ENCODE measurements at places on chromosomes 4 and X. TPM values are rescaled to one million over a fixed set of nuclear protein-coding genes. Genes with fewer than 3 reads are reported as not detected.

DNA sequence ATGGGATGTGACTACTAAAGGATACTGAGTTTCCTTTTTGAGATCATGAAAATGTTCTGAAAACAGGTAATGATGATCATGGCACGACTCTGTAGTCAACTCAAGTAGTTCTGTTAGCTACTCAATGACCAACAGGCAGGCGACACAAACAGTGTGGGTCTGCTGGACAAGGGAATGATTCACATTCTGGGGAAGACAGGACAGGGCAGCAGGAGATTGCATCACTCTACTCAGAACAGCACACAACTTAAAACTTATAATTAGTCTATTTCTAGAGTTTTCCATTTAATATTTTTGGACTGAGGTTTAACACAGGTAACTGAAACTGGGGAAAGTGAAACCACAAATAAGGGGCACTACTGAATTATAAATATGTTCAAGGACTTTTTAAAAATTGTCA is 365.2 kb downstream of the PRDM5 start:
- H3K27ac ChIP-seq, result no peak overlapping the region
- H3K4me1 ChIP-seq, result no peaks in the 10 kb centered on the region
- no peak for DNase-seq

DNA sequence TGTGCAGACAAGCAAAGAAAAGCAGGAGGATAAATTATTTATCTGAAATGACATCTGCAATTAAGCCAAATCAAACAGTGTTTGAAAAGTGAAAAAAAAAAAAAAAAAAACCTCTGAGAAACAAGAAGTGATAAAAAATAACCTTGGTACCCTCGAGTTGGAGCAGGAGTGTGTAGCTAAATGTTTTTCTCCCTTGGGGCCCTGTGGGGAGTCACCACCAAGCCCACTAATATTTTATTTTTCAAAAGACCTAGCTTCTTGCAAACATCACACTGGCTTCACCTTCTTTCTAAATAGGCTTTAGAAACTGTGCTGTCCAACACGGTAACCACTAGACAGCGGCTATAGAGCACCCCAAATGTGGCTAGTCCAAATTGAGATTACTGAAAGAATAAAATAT is 47.7 kb downstream of the SNX25 start:
- no peak overlapping the region for H3K4me3 ChIP-seq
- no peak for DNase-seq
- H3K27ac ChIP-seq, result no peak overlapping the region
- no peaks in the 10 kb centered on the region for H3K27me3 ChIP-seq
- H3K36me3 ChIP-seq, result no peaks in the 10 kb centered on the region

DNA sequence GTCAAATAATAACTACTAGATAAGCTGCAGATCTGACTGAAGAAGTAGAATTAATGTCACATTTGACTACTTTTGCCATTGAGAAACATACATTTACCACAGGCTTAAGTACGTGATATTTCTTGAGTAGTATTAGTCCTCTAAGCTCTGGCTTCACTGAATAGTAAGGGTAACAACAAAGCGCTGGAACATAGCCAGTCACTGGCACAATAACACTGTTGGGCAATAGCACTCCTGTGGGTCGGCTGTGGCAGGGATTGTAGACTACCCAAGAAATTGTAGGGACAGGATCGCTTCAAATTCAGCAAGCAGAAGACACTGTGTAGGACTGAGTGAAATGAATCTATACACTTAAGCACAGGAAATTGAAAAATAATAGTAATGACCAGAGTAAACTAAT is 27.1 kb upstream of the IL15 start:
- no peaks in the 10 kb centered on the region for H3K4me1 ChIP-seq
- no peaks in the 10 kb centered on the region for H3K36me3 ChIP-seq
- no peak for DNase-seq
- no peaks in the 10 kb centered on the region for H3K27me3 ChIP-seq
- no peak overlapping the region for H3K27ac ChIP-seq

APEX2 gene
- 23.7 TPM for total RNA-seq

DNA sequence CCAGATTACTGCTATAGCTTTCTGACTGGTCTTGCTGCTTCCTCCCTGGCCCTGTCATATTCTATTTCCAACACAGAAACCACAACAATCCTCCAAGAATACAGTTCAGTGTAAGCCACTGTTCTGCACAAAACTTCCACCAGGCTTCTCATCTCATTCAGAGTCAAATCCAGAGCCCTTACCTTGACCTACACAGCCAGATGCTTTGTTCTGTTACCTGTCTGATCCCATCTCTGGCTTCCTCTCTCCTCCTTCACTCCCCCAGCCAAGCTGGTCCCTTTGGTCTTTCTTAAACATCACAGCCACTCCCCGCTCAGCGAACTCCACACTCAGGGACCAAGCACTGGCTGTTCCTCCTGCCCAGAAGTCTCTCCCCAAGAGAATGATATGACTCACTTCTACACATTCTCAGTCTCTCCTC is 84.8 kb upstream of the BMP2K start:
- no peaks in the 10 kb centered on the region for H3K36me3 ChIP-seq
- no peak overlapping the region for H3K27ac ChIP-seq
- peaks cover 15% of the 10 kb centered on the region for H3K4me1 ChIP-seq
- no peak overlapping the region for H3K4me3 ChIP-seq

GRCh38 chr4:26238426-26238777 is 82.4 kb upstream of the RBPJ start:
- no peaks in the 10 kb centered on the region for H3K27me3 ChIP-seq
- peaks cover 24% of the 10 kb centered on the region for H3K4me1 ChIP-seq
- no peak for DNase-seq
- H3K4me3 ChIP-seq, result no peak overlapping the region

DNA sequence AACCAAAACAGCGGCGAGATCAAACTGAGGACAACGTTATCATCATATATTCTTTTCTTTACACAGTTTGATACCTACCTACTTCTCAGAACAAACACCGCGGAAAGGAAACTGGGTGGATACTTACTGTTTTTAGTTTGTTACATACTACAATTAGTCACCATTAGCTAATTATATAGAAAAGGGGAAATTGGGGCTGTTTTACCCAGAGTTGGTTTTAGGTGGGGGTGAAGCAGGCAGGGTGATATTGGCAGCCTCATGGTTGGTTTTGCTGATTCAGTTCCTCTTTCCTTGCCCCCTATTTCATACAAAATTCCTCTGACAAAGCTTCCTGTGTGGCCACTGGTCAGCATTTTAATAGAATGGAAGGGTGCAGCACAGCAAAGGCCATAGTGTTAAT is 77.8 kb downstream of the SORBS2 start:
- no peaks in the 10 kb centered on the region for H3K36me3 ChIP-seq
- DNase-seq, result no peak
- no peak overlapping the region for H3K4me3 ChIP-seq
- H3K4me1 ChIP-seq, result peaks cover 36% of the 10 kb centered on the region
- H3K27me3 ChIP-seq, result no peaks in the 10 kb centered on the region

GRCh38 chrX:154986826-154987575 is 35.5 kb downstream of the F8 start:
- H3K36me3 ChIP-seq, result no peaks in the 10 kb centered on the region
- H3K27me3 ChIP-seq, result no peaks in the 10 kb centered on the region
- H3K27ac ChIP-seq, result no peak overlapping the region
- H3K4me3 ChIP-seq, result no peak overlapping the region
- no peak for DNase-seq
- no peaks in the 10 kb centered on the region for H3K4me1 ChIP-seq

GRCh38 chrX:108001218-108001814 is 19.1 kb upstream of the TEX13B start:
- peak overlapping the region; percentile 82 for H3K27ac ChIP-seq
- H3K36me3 ChIP-seq, result no peaks in the 10 kb centered on the region
- H3K4me3 ChIP-seq, result no peak overlapping the region
- H3K4me1 ChIP-seq, result no peaks in the 10 kb centered on the region

DNA sequence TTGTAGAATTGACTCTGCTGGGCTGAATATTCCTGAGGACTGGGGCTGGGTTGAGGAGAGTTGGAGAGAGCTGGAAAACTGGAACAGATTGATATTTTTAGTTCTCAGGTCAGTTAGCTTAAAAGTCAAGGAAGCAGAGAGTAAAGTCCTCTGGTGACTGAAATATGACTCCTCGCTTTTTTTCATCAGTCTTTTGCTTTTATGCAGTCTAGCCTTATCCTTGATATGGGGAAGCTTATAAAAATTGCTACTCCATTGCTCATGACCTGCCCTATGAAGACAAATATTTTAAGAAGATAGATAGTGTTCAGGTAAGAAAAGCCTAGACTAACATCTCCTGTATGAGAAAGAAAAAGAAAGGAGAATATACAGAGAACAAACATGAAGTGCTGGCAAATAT is 152.7 kb downstream of the C4orf33 start:
- no peaks in the 10 kb centered on the region for H3K36me3 ChIP-seq
- H3K4me1 ChIP-seq, result no peaks in the 10 kb centered on the region
- H3K27ac ChIP-seq, result no peak overlapping the region
- no peak for DNase-seq
- H3K4me3 ChIP-seq, result no peak overlapping the region

- H3K4me3 ChIP-seq, result no peak overlapping the region
- no peak overlapping the region for H3K27ac ChIP-seq
- H3K36me3 ChIP-seq, result no peaks in the 10 kb centered on the region
- H3K4me1 ChIP-seq, result no peaks in the 10 kb centered on the region
- no peaks in the 10 kb centered on the region for H3K27me3 ChIP-seq
- no peak for DNase-seq
Measured at GRCh38 chr4:54165438-54165837, 63.7 kb upstream of the PDGFRA start.

DNA sequence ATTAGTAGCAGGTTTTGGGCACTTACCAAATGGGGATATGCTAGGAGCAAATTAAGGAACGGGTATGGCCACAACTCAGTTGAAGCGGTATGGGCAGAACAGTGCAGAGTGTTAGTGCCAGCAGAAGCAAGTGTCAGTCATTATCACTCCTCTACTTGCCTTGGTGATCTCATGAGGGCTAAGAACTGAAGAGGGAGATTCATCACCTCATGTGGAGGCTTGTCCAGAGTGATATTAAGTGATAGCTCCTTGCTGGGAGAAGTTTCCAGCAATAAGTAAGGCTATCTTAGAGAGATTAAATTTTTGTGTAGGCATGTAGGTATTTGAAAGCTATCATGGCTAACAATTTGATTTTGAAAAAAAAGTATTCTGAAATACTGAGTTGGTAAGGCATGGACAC is 615.4 kb upstream of the SMIM31 start:
- H3K27me3 ChIP-seq, result no peaks in the 10 kb centered on the region
- no peak overlapping the region for H3K27ac ChIP-seq
- DNase-seq, result no peak
- no peaks in the 10 kb centered on the region for H3K4me1 ChIP-seq
- no peak overlapping the region for H3K4me3 ChIP-seq
- no peaks in the 10 kb centered on the region for H3K36me3 ChIP-seq

DNA sequence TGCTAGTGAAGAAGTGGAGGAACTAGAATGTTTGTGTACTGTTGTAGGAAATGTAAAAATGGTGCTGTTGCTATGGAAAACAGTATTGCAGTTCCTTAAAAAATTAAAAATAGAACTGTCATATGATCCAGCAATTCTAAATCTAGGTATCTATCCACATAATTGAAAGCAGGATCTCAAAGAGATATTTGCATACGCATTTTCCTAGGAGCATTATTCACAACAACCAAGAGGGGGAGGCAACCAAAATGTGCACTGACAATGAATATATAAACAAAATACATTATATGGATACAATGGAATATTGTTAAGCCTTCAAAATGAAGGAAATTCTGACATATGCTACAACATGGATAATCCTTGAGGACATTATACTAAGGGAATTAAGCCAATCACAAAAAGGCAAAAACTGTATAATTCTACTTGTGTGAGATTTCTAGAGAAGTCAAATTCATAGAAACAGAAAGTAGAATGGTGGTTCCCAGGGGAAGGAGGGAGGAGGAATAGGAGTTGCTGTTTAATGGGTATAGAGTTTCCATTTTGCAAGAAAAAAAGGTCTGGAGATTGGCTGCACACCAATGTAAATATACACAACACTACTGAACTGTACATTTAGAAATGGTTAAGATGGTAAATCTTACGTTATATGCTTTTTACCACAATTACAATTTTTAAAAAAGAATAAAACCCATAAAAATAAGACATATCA is 35.6 kb upstream of the KCNE5 start:
- no peaks in the 10 kb centered on the region for H3K4me1 ChIP-seq
- no peak for DNase-seq
- no peak overlapping the region for H3K27ac ChIP-seq
- no peak overlapping the region for H3K4me3 ChIP-seq

DNA sequence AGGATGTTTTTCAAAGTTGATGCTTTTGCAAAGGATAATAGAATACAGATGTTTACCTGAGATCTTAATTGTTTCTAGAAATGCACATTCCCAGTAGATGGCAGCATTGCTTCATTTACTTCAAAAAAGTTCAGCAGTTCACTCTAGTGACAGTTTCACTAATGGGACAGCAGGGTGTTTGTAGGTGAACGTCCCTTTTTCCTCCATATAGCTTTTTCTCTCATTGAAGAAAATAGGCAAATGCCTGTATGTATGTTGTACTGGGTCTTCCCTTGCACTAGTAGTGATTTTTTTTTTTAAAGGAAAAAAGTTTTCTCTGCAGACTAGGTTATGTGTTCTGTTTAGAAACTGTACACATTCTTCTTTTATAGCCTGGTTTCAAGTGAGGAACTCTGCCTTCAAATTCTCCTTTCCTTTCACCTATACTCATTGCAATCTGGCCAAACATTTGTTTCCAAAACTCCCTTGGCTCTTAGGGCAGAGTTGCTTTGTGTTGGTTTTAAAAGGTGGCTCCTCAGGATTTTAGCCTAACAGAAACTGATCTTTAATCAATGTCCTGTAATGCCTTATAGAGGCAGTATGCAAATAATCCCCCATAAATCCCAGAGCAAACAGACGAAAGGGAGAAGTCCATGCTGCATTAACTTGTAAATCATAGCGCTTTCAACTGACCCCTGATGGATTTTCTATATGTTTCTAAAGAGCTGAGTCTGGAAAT is 86.3 kb downstream of the EGF start:
- no peak overlapping the region for H3K4me3 ChIP-seq
- no peak for DNase-seq
- no peak overlapping the region for H3K27ac ChIP-seq
- H3K27me3 ChIP-seq, result peaks cover 5% of the 10 kb centered on the region
- H3K4me1 ChIP-seq, result no peaks in the 10 kb centered on the region
- no peaks in the 10 kb centered on the region for H3K36me3 ChIP-seq

DNA sequence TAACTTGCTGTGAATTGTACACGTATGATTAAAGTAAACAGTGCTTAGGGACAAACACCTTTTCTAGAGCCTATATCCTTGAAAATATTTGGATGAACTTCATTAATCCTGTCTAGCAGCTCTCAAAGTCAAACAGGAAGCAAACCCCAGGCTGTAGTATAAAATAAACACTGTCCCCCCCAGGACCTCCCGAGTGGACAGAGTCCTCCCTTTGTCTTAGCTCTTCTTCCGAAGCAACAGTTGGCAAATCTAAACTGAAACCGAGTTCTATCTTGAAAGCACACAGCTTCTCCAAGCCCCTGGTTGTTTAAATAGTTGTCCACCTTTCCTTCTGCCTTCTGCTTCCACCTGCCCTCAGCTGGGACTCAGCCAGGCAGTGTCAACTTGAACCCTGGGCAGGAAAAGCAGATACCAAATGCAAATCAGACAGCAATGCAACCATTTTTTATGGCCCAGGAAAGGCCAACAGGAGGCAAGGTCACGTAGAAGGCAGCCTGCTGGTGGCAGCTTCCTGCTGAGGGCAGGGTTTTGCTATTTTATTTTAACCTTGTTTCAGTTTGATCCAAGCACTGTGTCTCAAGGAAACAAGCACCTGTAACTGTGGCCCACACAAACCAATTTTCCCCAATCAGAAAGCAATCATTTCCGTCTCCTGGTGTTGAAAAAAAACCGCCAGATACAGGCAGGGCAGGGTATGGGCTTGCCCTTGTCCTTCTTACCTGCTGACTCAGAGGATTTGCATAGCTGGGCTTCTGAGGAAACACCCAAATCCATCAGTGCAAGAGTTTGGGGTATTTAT is 110.3 kb upstream of the KIT start:
- no peak overlapping the region for H3K27ac ChIP-seq
- peaks cover 20% of the 10 kb centered on the region for H3K4me1 ChIP-seq
- no peak for DNase-seq
- no peak overlapping the region for H3K4me3 ChIP-seq
- no peaks in the 10 kb centered on the region for H3K27me3 ChIP-seq
- no peaks in the 10 kb centered on the region for H3K36me3 ChIP-seq

GLA gene
- 13.8 TPM for total RNA-seq

DCAF12L1 gene
- not detected for total RNA-seq

Measured in suprapubic skin (tissue), 4 donors.